ENCODE measurements at places on chromosomes 2 and 18.

DNA sequence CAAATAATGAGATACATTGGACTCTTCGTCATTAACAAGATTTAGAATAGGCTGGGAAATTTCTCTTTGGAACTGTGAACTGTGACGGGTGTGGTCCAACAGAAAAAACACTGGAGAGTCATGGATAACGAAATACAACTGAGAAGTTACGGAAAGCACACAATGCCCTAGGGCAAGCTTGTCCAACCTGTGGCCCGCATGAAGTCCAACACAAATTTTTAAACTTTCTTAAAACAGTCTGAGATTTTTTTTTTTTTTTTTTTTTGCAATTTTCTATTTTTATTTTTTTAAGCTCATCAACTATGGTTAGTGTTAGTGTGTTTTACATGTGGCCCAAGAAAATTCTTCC is 27.7 kb downstream of the CDC42EP3 start:
- DNase-seq = no peak

GRCh38 chr2:197705912-197706838 is 1.0 kb downstream of the MARS2 start:
- no peak for DNase-seq

GRCh38 chr2:70688427-70688826 is 79.6 kb downstream of the ADD2 start:
- no peak for DNase-seq

GRCh38 chr18:11392292-11392691 is 217.1 kb upstream of the SLC35G4 start:
- DNase-seq = no peak
